Activated naive CD8-positive, alpha-beta T cell treated with anti-CD3 and anti-CD28 coated beads, Interleukin-2, amount 10 ng/mL, durations not matched to agents 7 days and 5 days (primary cell): ENCODE measurements at places on chromosomes 6 and 20. TPM values are rescaled to one million over a fixed set of nuclear protein-coding genes. Genes with fewer than 3 reads are reported as not detected.

Gene IL20RA
- not detected for total RNA-seq

Gene TMEM217
- 2.0 TPM for total RNA-seq

Gene NHLRC1
- total RNA-seq: 0.99 TPM

Gene CCDC170
- not detected for total RNA-seq

Gene POM121L2
- total RNA-seq: not detected
